Fibroblast of lung (primary cell): ENCODE measurements at places on chromosomes 2 and 18. TPM values are rescaled to one million over a fixed set of nuclear protein-coding genes. Genes with fewer than 3 reads are reported as not detected.
A peak's percentile ranks its signal among the peaks of the same experiment; 100 is the strongest.

Gene GCG
- not detected in 2 replicates for total RNA-seq

Gene PXDN
- total RNA-seq: 111 and 153 TPM in 2 replicates

DNA sequence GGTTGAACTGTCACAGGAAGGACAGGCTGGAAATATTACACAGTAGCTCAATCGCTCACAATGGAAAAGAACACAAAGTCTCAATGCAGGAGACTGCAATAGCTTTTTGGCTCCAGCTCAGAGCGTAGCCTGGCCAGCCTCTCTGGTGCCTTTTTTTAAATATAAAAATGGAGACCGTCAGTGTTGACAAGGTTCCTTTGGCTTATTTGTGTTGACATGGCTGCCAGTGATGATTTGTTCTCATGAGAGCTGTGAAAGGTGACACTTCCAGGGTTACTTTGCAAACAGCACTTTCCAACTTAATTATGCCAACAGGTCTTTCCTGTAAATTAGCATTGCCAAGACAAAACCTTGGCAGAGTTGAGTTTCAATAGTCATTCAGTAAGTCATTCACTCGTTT is 70.8 kb downstream of the KCNE4 start:
- DNase-seq: no peak

GRCh38 chr2:238864207-238865014 is 16.5 kb downstream of the TWIST2 start:
- DNase-seq: peak; percentile 99

DNA sequence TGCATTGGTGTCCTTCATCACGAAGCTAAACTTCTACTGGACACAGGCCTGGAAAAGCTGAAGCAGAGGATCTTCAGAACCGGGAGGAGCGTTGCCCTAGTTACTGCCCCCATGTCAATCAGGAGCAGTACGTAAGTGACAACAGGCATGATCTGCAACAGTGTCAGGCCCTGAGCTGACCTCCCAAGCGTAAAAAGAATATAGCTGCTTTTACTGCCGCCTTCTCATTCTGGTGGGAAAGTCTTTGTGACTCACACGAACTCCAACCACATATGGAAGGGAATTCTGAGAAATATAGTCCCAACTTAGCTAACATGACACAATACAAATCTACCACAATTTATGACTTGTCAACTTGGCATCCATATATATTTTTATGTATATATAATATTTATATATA is 1007.7 kb upstream of the CDH2 start:
- DNase-seq: peak; percentile 80

Gene SPHKAP
- not detected in 2 replicates for total RNA-seq

GRCh38 chr2:235643680-235644511 is 150.1 kb downstream of the AGAP1 start:
- DNase-seq: no peak

Gene TNFAIP6
- 33.1 and 53.8 TPM in 2 replicates for total RNA-seq

DNA sequence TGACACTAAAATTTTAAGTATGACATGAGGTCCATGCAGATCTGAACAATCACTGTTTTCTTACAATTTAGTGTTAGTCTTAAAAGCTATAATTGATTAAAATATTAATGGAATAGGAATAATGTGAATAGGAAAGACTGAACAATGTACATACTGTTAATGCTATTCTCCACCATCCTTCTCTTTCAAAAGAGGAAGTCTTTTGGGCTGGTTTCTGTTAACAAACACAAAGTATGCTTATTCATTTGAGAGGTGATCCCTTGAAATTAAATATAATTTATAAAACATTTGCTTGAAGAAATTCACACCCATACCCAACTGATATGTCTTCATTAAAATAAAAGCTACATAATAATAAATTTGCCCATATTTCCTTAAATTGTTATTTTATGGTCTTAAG is 2.3 kb downstream of the STPG4 start:
- no peak for DNase-seq
